ENCODE measurements at places on chromosomes 7 and 10.

DNA sequence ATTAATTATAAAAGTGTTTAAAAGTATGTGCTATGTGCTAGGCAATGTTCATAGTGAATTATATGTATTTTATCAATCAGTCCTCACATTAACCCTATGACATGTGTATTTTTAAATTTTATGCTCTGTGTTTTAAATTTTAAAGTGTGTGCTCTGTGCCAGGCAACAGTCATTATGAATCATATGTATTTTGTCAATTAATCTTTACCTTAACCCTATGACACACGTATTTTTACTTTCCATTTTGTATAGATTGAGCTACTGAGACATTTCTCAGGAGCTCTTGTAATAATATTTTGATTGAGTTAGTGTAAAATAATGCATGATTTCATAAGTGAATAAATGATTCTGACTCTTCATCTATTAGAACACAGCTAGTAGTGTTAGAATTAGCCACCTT is 117.8 kb downstream of the THSD7A start:
- no peak for DNase-seq

DNA sequence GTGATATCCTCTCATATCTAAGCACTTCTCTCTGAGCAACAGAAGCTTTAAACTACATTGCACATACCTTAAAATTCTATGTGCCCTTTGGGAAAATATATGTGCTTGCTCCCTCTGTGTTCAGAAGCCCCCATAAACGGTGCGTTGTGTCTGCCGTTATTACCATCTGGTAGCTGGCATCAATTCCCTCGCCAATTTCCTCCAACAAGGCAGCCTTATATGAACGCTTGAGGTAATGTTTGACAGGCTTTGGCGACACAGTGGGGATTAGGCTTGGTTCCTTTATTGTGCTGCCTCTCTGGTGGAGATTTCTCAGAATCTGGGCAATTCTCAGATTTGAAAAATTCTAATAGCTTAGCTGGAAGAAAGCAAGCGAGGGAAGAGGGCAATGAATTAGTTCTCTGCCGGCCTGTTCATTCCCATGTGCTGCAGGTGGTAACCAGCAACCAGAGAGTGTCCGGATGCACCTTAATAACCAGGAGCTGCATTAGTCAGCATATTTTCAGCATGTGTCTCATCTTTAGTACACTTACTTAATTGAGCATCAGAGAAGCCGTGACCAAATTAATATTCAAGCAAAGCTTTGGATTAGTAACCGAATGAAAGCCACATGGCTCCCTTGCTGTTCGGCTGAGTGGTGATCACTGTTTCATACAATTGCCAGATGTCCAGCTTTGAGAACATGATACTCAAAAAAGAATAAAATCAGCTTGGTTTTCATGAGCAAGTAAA is 7.3 kb upstream of the PPP1R17 start:
- no peak for DNase-seq

DNA sequence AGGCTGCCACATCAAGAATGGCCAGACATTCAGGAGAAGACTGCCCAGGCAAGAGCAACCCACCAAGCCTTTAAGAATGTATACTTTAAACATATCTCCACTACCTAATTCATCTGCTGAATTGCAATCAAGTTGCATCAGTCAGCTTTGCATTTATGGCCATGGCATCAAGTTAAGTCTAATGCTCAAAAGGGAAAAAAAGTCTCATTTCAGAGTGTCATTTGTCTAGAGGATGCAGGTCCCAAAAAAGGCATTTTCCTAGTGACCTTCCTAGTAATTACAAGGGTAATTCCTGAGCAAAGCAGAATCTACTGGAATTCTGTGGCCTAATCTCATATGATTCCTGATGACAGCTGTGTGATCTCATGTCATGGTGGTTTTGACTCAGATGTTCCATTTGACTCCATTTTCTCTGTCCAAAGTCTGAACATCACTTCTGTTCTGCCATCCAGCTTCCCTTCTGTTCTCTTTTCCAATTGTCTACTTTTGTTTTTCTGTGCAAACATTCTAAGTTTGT is 7.3 kb upstream of the CABCOCO1 start:
- DNase-seq: no peak

DNA sequence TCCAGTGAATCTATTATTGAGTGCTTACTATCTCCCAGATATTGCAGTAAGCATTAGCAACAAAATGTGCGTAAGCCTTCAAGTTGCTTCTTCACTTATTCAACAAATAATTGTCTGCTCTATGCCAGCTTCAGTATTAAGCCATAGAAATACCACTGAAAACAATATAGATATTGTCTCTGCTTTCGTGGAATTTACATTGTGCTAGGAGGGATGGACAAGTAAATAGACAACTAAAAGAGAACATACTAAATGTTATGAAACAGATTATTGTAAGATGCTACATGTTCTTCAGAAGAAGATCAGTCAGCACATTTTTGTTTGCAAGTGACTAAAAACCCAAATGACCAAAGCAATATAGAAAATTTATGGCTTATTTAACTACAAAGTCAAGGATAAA is 27.3 kb downstream of the CFAP69 start:
- DNase-seq: no peak

- DNase-seq: no peak
Measured at GRCh38 chr7:39946693-39947092, 3.4 kb upstream of the CDK13 start.

DNA sequence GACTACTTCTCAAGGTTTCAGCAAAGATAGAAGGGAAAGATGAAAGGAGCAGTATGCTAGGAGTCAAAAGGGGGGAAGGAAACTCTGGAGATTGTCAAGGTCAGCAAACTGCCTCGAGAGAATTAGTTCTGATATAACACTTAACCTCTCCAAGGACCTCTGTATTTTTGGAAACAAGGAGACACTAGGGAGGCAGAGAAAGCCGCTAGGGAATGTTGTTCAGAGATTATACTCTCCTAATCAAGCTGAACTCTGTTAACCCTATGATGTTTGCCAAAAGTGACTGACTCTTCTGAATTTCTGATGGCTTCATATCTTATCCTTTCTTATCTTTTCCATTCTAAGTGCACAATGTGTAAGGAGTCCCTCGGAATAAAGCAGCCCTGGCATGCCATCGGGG is 27.1 kb downstream of the CREM start:
- no peak for DNase-seq

DNA sequence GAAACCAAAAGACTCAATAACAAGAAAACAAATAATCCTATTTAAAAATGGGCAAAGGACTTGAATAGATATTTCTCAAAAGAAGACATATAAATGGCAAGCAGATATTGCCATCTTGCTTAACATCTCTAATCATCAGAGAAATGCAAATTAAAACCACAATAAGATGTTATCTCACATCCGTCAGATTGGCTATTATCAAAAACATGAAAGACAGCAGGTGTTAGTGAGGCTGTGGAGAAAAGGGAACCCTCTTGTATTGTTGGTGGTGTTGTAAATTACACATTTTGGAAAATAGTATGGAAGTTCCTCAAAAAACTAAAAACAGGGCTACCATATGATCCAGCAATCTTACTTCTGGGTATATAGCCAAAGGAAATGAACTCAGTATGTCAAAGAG is 25.7 kb downstream of the OPALIN start:
- DNase-seq: no peak

GRCh38 chr7:21544715-21545114 is 1.9 kb downstream of the DNAH11 start:
- no peak for DNase-seq

DNA sequence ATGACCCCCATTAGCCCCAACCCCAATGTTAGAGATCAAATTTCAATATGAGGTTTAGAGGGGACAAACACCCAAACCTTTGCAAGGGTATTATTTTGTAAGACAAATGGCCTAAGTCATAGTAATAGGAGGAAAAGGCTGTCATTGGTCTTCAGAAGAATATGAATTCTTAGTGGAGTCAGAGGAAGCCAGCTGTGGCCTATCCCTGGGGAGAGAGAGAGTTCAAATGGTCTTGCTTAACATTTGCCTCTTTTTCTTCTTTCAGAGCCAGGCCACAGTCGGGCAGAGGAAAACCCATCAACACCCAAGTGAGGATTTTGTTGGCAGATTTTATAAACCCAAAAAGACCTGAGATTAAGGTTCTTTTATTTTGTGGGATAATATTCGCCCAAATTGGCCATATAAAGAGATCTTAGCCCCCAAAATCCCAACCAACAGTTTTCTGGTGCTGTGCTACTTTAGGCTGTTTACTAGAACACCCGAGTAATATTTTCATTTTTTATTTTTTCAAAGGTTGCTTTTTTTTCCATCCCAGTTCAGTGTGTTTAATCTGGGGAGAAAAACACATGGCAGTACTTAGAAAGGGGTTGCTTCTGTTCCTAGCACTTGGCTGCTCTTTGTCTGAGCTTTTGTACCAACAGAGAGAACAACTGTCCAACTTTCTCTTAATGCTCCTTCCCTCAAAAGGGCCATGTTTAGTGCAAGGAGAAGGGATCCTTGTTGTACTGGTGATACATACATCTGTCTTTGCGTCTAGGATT is 26.8 kb upstream of the ARMC3 start:
- DNase-seq: no peak
